ENCODE measurements at places on chromosomes 3 and 15.

DNA sequence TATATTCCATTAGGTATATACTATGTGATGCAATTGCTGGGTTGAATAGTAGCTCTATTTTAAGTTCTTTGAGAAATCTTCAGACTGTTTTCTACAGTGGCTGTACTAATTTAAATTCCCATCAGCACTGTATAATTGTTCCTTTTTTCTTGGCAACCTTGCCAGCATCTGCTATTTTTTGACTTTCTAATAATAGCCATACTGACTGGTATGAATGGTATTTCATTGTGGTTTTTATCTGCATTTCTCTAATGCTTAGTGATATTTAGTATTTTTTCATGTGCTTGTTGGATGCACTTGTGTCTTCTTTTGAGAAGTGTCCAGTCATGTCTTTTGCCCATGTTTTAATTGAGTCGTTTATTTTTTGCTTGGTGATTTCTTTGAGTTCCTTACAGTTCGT lies 145.1 kb upstream of the PLSCR5 start:
- DNase-seq = no peak

DNA sequence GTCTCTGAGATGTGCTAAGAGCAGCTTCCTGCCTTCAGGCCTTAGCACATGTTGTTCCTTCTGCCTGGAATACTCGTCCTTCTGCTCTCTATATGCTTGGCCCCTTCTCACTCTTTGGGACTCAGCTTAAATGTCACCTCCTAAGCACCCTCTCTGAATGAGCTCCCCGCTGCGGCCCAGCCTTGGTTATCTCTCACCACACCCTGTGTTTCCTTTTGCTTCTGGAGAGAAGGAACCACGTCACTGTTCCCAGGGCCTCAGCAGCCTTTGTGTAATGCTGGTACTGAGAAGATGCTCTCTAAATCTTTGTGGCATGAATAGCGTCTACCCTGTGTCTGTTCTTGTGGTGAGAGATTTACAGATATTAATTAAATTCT lies 2.2 kb downstream of the FAH start:
- DNase-seq = no peak

DNA sequence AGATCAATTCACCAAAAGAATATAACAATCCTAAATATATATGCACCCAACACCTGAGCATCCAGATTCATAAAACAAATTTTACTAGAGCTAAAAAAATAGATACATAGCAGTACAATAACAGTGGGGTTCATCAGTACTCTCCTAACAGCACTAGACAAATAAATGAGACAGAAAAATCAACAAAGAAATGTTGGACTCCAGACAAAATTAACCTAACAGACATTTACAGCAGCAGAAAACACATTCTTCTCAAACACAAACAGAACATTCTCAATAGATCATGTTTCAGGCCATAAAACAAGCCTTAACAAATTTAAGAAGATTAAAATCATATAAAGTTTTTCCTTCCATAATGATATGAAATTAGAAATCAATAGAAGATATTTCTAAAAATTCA lies 124.8 kb upstream of the NECTIN3 start:
- no peak for DNase-seq

- peak; percentile 10 for DNase-seq
Observed at GRCh38 chr3:172673210-172673679, 37.6 kb downstream of the NCEH1 start.

- DNase-seq = no peak
Observed at GRCh38 chr3:100076731-100077529, 37.4 kb downstream of the FILIP1L start.

DNA sequence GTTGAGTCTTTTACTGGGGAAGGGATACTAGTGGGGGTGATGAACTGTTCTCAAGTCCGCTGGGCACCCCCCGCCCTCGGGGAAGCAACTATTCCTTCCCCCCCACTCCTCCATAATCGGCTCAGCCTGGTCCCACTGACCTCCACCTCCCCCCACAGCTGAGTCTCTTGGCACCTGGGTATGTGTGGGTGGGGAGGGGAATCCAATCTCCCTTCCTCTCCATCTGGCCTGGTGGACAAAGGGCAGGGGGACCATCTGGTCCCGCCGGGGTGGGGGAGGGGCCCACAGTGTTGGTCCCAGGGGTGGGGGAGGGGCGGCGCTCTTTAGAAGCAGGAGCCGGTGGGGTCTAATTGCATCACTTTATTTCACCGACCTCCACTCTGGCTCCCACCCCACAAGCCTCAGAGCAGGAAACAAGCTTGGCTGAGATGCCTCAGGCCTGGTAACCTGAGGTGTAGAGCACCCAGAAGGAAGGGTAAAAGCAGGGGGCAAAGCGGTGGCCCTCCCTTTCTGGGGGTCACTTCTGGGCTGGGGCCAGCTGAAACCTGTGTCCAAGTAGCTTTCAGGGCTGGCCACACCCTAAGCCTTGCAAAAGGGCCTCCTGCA lies 1.0 kb upstream of the PCBP4 start:
- no peak for DNase-seq

- DNase-seq = no peak
Observed at GRCh38 chr15:100705065-100705464, 102.7 kb downstream of the ASB7 start.

DNA sequence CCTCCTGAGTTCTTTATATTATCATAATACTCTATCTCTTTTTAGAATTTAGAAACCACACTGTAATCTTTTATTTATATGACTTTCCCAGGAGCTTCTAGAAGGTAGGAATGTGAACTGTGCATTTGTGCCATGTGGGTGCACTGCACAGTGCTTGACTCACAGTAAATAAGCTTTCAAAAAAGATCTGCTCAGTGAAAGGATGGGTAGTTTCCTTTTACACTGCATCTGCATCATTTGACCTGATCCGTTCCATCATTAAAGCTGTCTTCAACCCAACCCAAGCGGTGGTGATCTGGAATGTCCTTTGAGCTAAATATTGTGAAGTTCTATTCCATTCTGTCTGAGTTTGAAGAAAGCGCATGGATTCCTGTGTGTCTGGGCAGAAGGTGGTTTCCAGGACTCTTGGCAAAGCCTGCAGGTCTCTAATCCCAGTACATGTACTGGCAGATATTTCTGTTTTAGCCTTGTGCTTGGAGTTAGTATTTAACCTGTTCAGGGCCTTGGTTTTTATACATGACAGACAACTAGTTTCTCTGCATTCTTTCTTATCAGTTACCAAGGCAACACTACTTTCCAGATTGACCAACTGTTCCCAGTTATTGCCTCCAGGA lies 96.7 kb downstream of the DHX30 start:
- DNase-seq = no peak

DNA sequence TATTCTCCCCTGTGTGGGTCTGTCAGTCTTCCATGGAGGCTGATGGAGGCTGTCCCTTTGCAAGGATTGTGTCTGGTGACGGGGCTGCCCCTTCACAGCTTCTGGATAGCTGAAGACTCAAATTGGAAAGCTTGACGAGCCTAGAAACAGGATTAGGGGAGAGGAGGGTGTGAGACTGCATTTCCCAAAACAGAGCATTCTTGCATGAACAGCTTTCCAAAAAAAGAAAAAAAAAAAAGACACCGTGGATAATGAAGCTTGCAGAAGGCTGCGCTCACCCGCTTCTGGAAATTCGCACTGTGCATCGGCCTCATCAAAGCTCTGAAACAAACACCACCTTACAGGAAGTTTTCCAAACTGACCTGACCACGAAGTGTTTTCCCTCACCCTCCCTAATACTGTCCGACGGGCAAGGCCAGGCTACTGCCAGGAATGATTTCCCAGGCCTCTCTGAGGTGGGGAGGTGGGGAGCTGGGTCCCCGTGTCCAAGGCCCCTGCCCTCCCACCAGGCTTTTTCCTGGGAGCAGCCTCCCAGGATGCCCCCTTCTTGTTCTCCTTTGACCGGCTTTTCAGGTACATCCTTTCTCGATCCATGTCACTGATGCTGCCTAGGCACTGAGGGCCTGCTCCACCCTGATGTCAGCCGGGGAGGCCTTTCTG lies 24.9 kb upstream of the MUC4 start:
- DNase-seq = no peak

- no peak for DNase-seq
Observed at GRCh38 chr3:129365296-129366136, 62.9 kb downstream of the EFCAB12 start.

DNA sequence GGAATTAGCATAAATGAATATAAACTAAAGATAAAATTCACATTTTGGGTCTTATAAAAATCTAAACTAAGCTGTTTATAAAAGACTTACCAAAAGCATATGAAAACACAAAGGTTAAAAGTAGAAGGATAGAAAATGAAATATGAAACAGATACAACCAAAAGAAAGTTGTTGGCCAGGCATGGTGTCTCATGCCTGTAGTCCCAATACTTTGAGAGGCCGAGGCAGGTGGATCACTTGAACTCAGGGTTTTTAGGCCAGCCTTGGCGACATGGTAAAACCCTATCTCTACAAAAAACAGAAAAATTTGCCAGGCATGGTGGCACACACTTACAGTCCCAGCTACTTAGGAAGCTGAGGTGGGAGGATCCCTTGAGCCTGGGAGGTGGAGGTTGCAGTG lies 51.0 kb downstream of the CPA3 start:
- DNase-seq = no peak
